ENCODE measurements at places on chromosomes 6 and 20.

DNA sequence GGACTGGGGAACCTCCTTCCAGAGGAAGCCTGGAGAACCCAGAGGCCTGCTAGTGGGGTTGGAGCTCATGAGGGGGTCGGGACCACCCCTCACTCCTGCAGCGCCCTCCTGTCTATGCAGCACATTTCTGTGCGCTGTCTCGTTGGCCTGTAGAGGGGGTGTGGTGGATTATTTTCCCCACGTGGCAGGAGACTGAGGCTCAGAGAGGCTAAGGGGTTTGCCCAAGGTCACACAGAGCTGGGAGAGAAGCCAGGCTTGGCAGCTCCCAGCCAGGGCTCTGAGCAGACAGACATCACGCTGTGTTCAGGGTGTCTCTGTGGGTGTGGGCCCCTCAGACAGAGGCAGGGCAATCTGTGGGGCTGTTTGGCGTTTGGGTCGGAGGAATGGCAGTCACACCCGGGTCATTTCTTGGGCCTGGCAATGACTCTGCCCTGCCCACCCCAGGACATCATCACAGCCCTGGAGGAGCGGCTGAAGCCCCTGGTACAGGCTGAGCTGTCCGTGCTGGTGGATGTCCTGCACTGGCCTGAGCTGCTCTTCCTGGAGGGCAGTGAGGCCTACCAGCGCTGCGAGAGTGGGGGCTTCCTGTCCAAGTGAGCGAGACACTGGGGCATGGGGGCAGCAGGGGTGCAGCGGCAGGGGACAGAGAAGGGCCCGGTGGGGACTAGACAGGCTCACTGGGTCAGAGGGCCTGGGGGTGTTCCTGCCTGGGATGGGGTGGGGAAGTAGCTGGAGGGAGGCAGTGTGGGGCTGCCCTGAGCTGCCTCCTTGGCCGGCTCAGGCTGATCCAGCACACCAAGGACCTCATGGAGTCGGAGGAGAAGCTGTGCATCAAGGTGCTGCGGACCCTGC, 27.7 kb downstream of the UQCC2 start:
- DNase-seq = no peak

GRCh38 chr20:8693709-8694108, 375.2 kb upstream of the PLCB4 start:
- no peak for DNase-seq

GRCh38 chr20:35618263-35619131, 2.9 kb downstream of the SPAG4 start:
- DNase-seq = no peak

GRCh38 chr6:116397914-116398313, 27.2 kb downstream of the DSE start:
- DNase-seq = no peak

DNA sequence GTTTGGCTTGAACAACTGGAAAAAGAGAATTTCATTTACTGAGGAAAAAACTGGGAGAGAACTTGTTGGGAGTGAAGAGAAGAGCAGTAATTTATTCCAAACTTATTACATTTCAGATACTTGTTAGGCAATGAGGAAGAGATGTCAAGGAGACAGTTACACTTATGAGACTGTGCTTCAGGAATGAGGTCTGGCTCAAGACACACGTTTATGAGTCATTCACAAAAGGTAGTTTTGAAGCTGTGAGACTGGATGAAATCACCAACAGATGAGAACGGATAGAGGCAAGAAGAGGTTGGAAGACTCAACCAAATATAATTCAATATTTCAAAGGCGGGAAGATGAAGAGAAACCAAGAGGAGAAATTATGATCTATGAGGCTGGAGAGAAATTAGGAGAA, 70.6 kb upstream of the DEFB112 start:
- no peak for DNase-seq

DNA sequence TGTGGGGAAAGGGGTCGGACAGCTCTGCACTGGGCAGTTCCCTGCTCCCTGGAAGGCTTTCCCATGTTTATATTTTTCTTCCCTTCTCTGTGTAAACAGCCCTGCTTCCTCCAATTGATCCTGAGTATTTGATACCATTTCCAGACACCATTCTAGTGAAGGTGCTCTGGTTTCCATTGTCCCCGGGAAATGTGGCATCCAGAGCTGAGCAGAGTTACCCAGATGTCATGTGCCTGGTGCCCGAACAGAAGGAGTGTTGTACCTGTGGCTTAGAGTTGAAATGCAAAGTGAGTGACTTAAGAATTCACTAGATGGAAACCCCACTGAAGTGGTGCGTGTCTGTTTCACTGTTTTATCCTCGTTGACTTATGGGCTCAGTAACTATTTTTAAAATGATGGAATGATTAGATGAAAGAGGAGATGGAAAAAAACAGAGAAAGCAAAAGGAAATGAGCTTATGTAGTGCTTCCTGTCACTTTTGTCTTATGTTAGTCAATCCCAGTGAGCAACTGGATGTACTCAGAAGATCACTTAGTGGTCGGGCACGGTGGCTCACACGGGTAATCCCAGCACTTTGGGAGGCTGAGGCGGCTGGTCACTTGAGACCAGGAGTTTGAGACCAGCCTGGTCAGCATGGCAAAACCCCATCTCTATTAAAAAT, 83.8 kb downstream of the SASH1 start:
- no peak for DNase-seq

DNA sequence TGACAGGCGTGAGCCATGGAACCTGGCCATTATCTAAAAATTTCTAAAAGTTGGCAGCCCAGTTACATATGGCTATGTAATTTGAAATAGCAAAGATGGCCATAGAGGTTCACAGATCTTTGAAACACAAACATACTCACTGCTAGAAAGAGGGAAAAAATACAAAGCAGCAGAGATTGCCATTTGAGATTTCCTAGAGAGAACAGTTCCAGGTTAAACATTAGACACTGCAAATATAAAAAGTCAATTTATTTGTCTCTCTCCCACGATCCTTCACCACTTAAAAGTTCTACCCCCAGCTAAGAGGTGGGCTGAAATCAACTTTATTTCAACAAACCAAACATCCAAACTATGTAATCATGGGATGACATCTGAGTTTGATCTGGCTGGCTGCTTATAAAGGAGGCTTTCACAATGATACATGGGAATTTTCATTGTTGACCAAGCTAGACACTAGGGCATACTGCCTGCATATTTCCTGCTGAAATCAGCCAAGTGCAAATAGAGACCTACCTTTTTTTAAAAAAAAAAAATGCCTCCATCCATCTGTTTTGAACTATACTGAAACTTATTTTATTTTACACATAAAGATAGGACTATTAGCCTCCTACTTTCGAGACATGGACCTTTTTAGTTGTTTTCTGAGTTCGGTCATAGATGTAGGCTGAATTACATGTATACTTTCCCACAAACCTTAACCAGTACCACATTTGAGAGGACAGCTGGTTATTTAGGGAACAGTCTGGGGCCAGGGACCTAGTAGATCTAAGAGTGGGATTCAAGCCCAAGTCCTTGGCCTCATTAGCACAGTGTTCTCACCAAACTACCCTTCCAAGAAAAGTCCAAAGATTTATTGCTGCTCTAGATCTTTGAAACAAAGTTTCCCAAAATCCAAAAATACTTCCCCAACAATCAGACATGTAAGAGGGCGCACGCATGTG, 16.6 kb downstream of the DCDC2 start:
- DNase-seq = no peak

- DNase-seq = no peak
These were observed 60.4 kb downstream of the SOX4 start for GRCh38 chr6:21653905-21654304.

DNA sequence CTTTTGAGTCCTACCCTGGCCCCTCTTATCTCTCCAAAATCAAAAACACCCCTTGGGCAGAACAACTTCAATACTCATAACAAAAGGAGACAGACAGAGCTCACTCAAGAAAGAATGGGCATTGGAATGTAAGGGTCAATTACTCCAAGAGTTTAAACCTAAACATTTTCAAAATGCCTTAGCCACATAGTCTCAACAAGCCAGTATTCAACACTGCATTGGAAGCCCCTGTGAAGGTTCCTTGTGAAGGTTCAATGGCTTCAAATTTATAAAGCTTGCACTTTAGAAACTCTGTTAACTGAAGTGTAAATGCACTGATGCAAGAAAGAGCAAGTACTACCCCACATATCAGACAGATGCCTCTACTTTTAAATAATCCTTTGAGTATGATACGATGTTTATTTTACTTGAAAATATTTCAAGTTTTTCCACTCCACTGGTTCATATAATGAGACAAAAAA, 139.1 kb upstream of the LAMP5 start:
- no peak for DNase-seq

DNA sequence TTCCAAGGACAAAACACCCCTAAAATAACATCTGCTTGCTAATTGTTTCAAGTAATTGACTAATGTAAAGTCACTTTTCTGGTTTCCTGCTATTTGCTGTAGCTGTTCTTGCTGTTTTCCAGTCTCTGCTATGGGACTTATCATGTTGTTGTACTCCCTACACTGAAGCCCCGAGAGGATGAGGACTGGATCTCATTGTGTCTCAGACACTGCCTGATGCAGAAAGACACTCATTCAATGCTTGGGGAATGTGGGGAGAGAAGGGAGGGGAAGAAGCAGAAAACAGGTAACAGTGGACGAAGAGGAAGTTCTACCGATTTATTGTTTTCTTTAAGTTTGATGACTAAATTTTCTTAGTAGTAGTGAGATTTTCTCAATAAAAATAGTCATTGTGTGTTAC, 79.8 kb downstream of the DOK5 start:
- no peak for DNase-seq

- no peak for DNase-seq
These were observed 62.2 kb downstream of the GMDS start for GRCh38 chr6:2183246-2183645.

- no peak for DNase-seq
These were observed 36.1 kb upstream of the THBS2 start for GRCh38 chr6:169289619-169290339.

GRCh38 chr20:63264519-63264918, 8.1 kb upstream of the ARFGAP1 start:
- DNase-seq = no peak

All from K562 (cell line).